ENCODE measurements at places on chromosomes 3 and 15.
A peak's percentile ranks its signal among the peaks of the same experiment; 100 is the strongest.

GRCh38 chr15:96353930-96354730 is 23.6 kb downstream of the NR2F2 start:
- no peaks in the 10 kb centered on the region for H3K4me1 ChIP-seq
- no peaks in the 10 kb centered on the region for H3K27me3 ChIP-seq
- no peaks in the 10 kb centered on the region for H3K36me3 ChIP-seq

DNA sequence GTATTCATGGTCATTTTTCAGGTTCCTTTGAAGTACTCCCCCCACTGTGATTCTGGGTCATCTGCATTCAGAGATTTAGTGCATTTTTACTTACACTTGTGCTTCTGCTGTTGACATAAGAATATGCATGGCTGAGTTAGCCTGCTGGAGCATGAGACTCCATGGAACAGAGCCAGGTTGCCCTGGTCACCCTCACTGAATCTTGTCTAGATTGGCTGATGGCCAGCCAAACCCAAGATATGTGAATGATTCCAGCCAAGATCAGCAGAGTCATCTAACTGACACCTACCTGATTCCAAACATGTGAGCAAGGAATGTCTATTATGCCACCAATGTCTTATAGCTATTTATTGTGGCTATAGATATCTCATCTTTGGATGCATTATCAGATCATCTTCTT is 25.1 kb downstream of the DTWD1 start:
- no peaks in the 10 kb centered on the region for H3K36me3 ChIP-seq
- DNase-seq: no peak
- H3K27ac ChIP-seq: no peak overlapping the region
- H3K4me3 ChIP-seq: no peak overlapping the region

- H3K4me3 ChIP-seq: no peak overlapping the region
- no peaks in the 10 kb centered on the region for H3K36me3 ChIP-seq
- H3K27ac ChIP-seq: no peak overlapping the region
- DNase-seq: no peak
- H3K4me1 ChIP-seq: peaks cover 15% of the 10 kb centered on the region
Observed at GRCh38 chr3:188539631-188540194, 385.8 kb downstream of the LPP start.

DNA sequence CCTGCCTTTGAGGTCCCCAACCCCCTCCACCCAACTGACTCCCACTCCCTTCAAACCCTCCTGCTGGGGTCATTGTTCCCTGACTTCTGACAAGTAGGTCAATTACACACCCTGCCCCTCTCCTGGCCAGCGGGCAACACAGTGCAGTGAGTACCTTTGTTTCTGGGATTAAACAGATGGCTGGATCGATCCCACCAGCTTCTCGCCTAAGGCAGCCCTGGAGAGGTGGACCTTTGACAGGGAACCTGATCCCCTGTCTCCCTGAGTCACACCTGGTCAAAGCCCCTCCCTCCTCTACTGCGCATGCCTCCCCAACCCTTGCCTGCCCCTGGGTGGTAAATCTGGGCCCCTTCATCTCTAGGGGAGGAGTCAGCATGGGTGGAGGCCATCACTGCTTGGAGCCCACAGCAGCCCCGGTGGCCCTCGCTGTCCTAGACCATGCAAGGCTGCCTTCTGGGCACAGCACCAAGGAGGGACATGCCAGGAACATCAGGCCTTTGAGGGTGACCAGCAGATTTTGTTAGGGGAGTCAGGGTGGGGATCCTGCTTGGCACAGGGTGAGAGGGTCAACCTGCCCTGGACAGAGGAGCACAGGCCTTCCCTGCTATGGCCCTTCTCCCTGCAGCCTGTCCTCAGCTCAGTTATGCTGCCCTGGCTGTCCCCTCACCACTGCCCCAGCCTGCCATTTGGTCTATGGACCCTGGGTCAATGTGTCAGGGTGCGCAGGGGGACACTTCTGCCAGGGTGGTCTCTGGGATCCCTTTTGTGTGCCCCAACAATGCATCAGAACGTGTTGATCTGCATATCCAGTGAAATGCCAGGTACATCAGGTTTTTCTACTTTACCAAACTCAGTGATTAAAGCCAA is 9.8 kb upstream of the PRR23E start:
- H3K4me1 ChIP-seq: no peaks in the 10 kb centered on the region
- H3K27ac ChIP-seq: no peak overlapping the region
- no peaks in the 10 kb centered on the region for H3K36me3 ChIP-seq
- H3K4me3 ChIP-seq: no peak overlapping the region
- H3K27me3 ChIP-seq: no peaks in the 10 kb centered on the region

- DNase-seq: peak; percentile 83
- no peaks in the 10 kb centered on the region for H3K27me3 ChIP-seq
- peaks cover 14% of the 10 kb centered on the region for H3K4me1 ChIP-seq
- no peaks in the 10 kb centered on the region for H3K36me3 ChIP-seq
- H3K27ac ChIP-seq: peak within 1 kb of the TSS; percentile 88
- peak within 1 kb of the TSS; percentile 87 for H3K4me3 ChIP-seq
Observed at GRCh38 chr3:32238453-32239306, at the start of gene CMTM8. TSS of gene CMTM8 (plus strand) at chr3:32238680. CDS start at chr3:32238973, 293 bp downstream.

DNA sequence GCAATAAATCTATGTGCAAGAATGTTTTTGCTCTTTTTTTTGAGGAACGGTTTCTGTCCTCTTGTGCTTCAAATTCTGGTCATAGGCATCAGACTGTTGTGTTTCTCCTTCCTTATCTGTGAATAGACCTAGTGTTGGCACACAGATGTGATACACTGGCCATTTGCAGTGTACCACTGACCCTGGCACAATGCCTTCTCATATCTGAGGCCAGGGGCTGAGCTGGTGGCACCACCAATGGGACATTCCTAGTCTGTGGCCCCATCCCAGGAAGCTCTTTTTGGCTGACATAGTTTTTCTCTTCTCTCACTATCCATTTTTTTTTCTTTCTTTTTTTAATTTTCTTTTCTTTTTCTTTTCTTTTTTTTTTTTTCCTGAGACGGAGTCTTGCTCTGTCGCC is 40.4 kb downstream of the SH3GL3 start:
- no peaks in the 10 kb centered on the region for H3K36me3 ChIP-seq
- no peak overlapping the region for H3K4me3 ChIP-seq
- no peaks in the 10 kb centered on the region for H3K27me3 ChIP-seq
- no peaks in the 10 kb centered on the region for H3K4me1 ChIP-seq
- H3K27ac ChIP-seq: no peak overlapping the region

DNA sequence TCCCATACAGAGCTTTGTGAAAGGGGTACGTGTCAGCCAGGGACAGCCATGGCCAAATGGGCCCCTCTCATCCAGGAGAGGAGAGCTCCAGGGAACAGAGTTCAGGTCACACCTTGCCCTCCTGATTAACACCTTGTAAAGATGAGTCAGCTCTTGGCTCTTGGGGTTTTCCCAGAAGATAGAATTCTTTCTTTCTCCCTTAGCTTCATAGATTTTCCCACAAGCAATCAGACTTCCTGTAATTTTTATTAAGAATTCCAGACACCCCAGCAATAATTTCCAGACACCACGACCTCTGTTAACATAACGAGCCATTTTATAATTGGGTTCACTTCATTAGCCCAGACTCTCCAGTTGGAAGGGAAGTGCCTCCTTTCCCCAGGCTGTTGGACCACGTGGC is 86.4 kb downstream of the LRTM1 start:
- no peaks in the 10 kb centered on the region for H3K36me3 ChIP-seq
- H3K27ac ChIP-seq: no peak overlapping the region
- DNase-seq: no peak

DNA sequence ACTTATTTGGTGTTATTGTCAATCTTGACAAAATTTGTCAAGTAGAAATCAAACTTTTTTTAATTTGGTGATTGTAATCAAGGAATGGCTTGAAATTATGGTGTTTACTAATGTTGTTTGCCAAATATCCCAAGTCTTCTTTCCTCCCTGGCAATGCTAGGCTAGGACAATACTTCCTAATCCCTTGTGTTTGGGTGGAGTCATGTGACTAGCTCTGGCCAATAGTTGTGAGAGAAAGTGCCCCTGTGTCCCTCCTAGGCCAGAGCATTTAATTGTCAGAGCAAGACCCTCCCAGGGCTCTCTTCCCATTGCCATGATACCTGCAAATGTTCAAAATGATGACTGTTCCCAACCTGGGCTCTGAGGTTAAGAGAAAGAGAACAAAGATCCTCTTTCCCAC is 132.7 kb downstream of the ANXA2 start:
- H3K4me3 ChIP-seq: no peak overlapping the region
- no peak for DNase-seq
- H3K36me3 ChIP-seq: no peaks in the 10 kb centered on the region
- no peaks in the 10 kb centered on the region for H3K27me3 ChIP-seq
- no peaks in the 10 kb centered on the region for H3K4me1 ChIP-seq
- no peak overlapping the region for H3K27ac ChIP-seq

- no peaks in the 10 kb centered on the region for H3K27me3 ChIP-seq
- no peaks in the 10 kb centered on the region for H3K36me3 ChIP-seq
- peaks cover 11% of the 10 kb centered on the region for H3K4me1 ChIP-seq
- H3K4me3 ChIP-seq: no peak overlapping the region
Observed at GRCh38 chr15:101500865-101501551, 11.5 kb upstream of the PCSK6 start.

DNA sequence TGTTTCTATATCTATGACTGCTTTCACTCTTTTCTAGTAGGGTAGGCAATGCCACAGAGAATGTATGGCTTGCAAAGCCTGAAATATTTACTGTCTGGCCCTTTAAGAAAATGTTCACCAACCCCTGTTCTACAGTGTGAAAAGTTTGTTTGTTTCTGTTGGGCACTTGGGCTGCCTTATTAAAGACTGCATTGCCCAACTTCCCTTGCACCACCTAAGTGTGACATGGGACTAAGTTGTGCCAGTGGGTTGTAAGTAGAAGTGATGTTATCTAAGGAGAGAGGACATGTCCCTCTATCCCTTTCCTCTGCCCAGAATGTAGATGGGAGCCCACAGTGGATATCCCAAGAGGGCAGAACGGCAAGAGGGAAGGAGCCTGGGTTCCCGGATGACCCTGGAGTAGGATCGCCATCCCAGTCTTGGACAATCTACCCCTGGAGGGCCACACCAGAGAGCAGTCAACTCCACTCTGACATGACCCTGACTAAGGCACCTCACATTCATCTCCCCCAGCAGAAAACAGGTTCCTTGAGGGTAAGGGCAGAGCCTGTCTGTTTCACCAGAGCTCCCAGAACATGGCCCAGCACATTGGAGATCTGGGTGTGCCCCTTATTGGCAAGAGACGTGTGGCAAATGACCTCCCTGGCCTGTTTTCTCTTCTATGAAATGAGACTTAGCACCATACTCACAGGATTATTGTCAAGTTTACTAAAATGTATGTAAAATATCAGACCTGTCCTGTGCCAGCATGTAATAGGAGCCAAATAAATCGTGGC is 138.8 kb downstream of the SMAD6 start:
- no peak for DNase-seq
- peaks cover 26% of the 10 kb centered on the region for H3K4me1 ChIP-seq
- no peaks in the 10 kb centered on the region for H3K27me3 ChIP-seq
- no peaks in the 10 kb centered on the region for H3K36me3 ChIP-seq

GRCh38 chr3:98630416-98630815 is 37.0 kb upstream of the CPOX start:
- peaks cover 12% of the 10 kb centered on the region for H3K4me1 ChIP-seq
- H3K27me3 ChIP-seq: no peaks in the 10 kb centered on the region
- no peak overlapping the region for H3K27ac ChIP-seq
- no peak overlapping the region for H3K4me3 ChIP-seq
- H3K36me3 ChIP-seq: no peaks in the 10 kb centered on the region

- peak overlapping the region; percentile 49 for H3K27ac ChIP-seq
- no peaks in the 10 kb centered on the region for H3K27me3 ChIP-seq
- H3K4me1 ChIP-seq: peaks cover 18% of the 10 kb centered on the region
- DNase-seq: no peak
- no peak overlapping the region for H3K4me3 ChIP-seq
Observed at GRCh38 chr3:152797751-152798432, 37.0 kb upstream of the P2RY1 start.

GRCh38 chr3:49470714-49471420 is 800 bp downstream of the DAG1 start:
- no peaks in the 10 kb centered on the region for H3K27me3 ChIP-seq
- H3K27ac ChIP-seq: peak overlapping the region; percentile 98
- no peak for DNase-seq
- H3K36me3 ChIP-seq: no peaks in the 10 kb centered on the region
- peaks cover 44% of the 10 kb centered on the region for H3K4me1 ChIP-seq

DNA sequence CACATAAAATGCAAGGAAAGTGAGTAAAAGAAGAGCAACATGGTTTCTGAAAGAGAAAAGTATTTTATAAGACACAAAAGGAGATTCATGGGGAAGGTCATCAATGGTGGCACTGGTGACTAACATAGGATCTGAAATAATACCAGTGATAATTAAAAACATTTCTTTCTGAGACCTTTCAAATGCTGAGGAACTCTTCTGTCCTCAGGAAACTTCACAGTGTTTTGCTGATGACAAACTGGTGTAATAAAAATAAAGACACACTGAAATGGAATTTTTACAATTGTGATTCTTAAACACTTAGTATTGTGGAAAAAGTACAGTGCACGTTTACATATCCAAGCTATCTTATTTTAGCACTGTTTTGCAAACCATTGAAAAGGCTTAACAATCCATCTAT is 80.4 kb upstream of the ZBTB20 start:
- H3K27ac ChIP-seq: no peak overlapping the region
- H3K4me1 ChIP-seq: no peaks in the 10 kb centered on the region
- no peak overlapping the region for H3K4me3 ChIP-seq
- H3K36me3 ChIP-seq: no peaks in the 10 kb centered on the region

GRCh38 chr15:101689901-101690300 is 34.4 kb downstream of the TARS3 start:
- H3K4me1 ChIP-seq: no peaks in the 10 kb centered on the region
- H3K4me3 ChIP-seq: no peak overlapping the region
- no peaks in the 10 kb centered on the region for H3K36me3 ChIP-seq
- no peak overlapping the region for H3K27ac ChIP-seq

DNA sequence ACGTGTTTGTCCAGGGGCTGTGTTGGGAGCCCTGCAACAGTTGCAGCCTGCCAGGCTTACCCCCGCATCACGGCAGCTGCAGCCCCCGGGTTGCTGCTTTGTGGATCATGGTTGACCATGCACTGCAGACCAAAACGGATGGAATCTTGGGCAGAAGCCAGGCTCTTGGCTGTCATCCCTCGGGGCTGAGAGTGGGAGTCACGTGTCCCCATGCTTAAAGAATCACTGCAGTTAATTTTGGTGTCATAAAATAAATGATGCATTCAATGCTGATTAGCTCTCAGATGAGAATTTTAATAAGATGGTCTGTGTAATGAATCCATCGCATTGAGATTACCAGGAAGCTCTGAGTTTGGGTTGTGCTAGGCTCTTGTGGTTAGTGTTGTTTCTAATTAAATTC is 115.6 kb downstream of the CHDH start:
- no peak overlapping the region for H3K27ac ChIP-seq
- no peaks in the 10 kb centered on the region for H3K36me3 ChIP-seq
- no peak for DNase-seq
- no peak overlapping the region for H3K4me3 ChIP-seq
- no peaks in the 10 kb centered on the region for H3K4me1 ChIP-seq
- no peaks in the 10 kb centered on the region for H3K27me3 ChIP-seq

- DNase-seq: no peak
- no peaks in the 10 kb centered on the region for H3K36me3 ChIP-seq
- no peak overlapping the region for H3K4me3 ChIP-seq
- peaks cover 10% of the 10 kb centered on the region for H3K4me1 ChIP-seq
- H3K27ac ChIP-seq: no peak overlapping the region
Observed at GRCh38 chr15:63219196-63219710, 29.8 kb downstream of the RAB8B start.

GRCh38 chr3:128113817-128114794 is 9.5 kb downstream of the RUVBL1 start:
- H3K4me1 ChIP-seq: no peaks in the 10 kb centered on the region
- H3K4me3 ChIP-seq: no peak overlapping the region
- H3K27ac ChIP-seq: no peak overlapping the region
- no peak for DNase-seq
